ENCODE measurements at places on chromosomes 1 and 21. TPM values are rescaled to one million over a fixed set of nuclear protein-coding genes. Genes with fewer than 3 reads are reported as not detected.

DNA sequence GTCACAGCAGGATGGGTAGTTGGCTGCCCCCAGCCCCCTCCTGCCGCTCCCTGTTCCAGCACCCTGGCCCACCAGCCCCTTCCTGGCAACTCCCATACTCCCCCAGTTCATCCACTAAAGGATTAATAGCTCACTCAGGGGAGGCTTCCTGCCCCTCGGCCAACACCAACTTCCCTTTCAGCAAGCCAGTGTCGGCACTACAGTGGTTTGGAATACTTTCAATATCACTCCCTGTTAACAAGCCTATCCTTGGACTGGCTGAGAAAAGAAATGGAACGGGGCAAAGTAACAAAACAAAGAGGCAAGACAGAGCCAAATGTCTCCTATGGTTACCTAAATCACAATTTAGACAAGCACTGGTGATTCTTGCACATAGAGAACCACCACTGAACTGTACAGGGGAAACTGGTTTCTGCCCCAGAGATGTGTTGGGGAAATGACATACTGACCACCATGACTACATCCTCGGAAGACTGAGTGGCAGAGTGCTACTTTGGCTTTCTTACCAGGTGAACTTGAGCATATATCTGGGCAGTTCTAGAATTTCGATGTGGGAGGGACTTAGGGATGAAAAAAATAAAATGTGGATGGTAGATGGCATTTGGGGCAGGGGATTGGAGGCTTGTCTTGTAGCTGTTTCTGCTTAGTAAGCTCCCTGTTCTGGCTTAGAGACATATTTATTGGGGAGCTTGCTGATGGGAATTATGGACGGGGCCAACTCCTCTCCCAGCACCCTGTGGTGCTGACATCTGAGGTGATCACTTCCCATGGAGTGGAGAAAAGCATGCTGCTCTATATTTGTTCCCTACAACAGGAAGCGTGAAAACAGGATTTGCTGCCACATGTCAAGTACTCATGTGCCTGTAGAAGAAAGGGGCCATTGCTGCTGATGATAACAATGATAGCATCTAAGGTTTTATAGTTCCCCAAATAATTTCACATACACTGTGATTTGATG, 7.1 kb upstream of the CAPN2 start:
- DNase-seq = no peak

- DNase-seq = no peak
Observed at GRCh38 chr1:162006081-162006480, 17.6 kb downstream of the OLFML2B start.

- no peak for DNase-seq
Observed at GRCh38 chr21:28431527-28432200, 561.0 kb downstream of the LTN1 start.

- no peak for DNase-seq
Observed at GRCh38 chr1:206744683-206745082, 25.9 kb upstream of the IL19 start.

CNST gene
- total RNA-seq = 19.8 TPM

- DNase-seq = no peak
Observed at GRCh38 chr1:201825245-201825644, 3.7 kb upstream of the IPO9 start.

GRCh38 chr1:64228167-64228957, 24.9 kb downstream of the UBE2U start:
- no peak for DNase-seq

- DNase-seq = no peak
Observed at GRCh38 chr1:157088607-157089006, 11.0 kb downstream of the ETV3L start.

ABCB10 gene
- 14.5 TPM for total RNA-seq

- no peak for DNase-seq
Observed at GRCh38 chr21:41891132-41891531, 12.0 kb upstream of the PRDM15 start.

DEPDC1 gene
- total RNA-seq = 23.1 TPM

ITLN1 gene
- not detected for total RNA-seq

COL16A1 gene
- total RNA-seq = 6.5 TPM

ETNK2 gene
- total RNA-seq = 18.6 TPM

DNA sequence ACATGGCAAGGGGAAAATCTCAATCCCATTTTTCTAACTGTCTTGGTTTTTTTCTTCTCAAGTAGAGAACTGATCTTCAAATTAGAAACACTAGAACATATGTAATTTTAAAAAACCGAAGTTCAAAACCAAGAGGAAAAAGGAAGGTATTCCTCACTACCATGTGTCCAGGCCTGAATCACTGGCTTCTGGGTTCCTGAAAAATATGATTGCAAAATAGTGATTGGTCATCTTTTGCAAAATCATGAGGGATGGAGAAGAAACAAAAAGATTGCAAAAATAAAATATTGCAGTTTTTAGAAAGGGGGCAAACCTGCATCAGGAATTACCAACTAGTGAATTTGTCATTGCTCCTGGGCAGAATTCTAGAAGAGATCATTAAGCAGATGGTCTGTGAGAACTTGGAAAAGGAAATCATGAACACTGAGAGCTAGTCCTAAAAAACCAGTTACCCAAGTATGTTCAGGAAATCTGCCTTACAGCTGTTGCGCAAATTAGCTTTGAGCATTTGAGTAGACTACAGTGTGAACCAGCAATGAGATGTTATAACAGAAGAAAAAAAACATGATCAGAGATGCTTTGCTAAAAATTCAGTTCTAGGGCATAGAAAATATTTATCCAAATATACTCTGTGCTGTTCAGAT, 49.4 kb downstream of the SPATA46 start:
- DNase-seq = no peak

OR6K3 gene
- total RNA-seq = not detected

SH2D2A gene
- total RNA-seq = 2.5 TPM

SERPINC1 gene
- not detected for total RNA-seq

DNA sequence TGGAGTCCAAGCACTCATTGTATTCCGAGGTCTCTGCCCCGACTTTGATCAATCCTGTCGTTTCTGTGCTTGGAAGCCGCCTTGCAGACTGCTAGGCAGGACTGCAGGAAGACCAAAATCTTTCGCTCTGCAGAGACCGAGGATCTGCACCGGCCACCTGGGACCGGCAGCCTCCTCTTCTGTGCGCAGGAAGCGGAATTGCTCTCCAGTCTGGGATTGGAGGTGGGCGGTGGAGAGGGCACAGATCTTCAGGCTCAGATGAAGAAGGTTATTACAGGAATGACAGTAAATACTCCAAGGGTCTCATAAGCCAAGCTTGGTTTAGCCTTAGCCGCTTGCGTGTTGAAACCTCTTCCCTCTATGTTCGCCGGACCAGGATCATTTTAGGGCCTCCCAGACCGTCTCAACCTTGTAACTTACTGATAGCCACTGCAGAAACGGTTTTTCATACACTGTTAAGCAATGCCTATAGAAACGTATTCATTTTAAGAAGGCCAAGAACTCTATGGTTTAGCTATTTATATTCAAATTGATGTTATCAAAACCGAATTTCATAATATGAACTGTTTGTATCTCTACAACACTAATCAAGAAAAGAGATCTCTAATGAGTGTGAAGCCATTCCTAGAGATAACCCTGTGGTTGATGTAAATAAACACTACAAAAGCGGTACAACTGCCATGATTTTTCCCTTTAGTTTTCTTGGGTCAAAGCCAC, 1.1 kb downstream of the MIA3 start:
- peak; percentile 55 for DNase-seq

AMY1A gene
- total RNA-seq = not detected

DNA sequence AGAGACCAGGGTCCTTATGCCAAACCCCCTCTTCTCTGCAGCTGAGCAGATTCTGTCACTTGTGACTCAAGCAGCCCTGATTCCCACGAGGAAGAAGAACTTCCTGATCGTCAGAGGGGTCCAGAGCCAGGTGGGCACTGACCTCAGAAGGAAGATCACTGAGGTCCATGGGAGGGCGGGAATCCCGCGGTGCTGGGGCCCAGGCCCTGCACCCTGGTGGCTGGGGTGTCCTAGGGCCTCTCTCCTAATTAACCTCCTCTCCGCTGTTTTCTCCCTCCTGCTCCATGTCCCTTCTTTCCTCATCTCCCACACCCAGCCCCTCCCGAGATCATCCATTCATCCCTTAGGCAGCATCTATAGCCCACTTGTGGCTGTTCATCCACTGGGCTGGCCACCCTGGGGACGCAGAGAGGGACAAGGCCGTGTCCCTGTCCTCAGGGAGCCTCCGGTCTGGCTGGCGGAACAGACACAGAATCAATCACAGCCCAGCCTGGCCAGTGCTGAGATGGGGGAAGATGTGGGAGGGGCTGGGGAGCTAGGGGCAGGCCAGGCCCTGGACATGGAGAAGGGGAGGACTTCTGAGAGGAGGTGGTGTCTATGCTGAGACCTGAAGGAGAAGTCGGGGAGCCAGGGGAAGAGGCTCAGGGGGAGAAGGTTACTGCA, 638.3 kb downstream of the MATN1 start:
- no peak for DNase-seq

VSIG8 gene
- total RNA-seq = not detected

GRCh38 chr21:36354918-36355680, 30.1 kb upstream of the CHAF1B start:
- no peak for DNase-seq

DNA sequence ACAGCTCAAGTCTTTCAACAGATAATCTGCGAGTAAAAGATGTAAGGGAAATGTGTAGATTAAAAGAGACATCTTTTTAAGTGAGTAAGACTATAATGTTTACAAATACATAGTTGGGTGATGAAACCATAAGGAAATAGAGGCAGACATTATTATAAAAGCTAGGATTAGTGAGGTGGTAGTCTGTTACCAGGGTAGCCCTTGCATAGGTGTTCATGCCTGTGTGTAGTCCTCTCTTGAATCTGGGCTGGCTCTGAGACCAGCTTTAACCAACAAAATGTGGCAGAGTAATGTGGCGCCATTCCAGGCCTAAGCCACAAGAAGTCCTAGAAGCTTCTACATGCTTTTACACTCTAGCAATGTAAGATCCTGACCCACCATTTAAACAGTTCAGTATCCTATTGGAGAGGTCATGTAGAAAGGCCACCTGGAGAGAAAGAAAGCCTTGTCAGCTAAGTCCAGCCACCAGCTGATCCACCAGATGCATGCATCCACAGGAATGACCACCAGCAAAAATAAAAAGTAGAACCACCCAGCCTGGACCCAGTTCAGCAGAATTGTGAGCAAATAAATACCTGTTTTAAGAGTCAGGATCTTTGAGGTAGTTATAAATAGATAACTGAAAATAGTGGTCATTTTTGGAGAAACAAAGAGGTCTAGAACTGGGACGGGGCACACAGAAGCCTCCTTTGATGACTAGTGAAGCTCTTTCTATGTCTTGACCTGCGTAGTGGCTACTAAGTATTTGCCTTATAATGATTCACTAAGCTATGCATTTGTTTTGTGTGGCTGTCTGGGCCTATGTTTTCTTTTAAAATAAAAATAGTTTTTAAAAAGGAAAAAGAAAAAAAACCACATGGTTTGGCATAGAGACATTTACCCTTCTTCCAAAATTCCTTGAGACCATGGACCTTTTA, 8.1 kb downstream of the NIBAN1 start:
- no peak for DNase-seq

DNA sequence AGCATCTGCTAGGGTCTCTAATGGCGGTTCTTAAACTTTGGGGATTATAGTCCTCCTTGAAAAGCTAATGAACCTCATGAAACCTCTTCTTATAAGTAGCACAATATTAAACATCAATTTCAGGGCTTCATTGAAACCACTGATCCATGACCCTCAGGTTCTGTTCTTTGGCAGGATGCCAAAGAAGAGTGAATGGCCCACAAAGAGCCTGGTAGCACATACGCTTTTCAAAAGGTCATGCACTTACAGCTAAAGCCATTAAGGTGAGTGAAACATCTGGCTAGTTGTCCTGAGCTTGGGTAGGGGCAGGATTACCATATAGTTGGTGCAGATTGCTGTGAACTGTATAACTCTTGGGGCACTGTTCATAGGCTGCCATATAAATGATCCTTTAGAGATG, 42.3 kb downstream of the MDM4 start:
- no peak for DNase-seq

DNA sequence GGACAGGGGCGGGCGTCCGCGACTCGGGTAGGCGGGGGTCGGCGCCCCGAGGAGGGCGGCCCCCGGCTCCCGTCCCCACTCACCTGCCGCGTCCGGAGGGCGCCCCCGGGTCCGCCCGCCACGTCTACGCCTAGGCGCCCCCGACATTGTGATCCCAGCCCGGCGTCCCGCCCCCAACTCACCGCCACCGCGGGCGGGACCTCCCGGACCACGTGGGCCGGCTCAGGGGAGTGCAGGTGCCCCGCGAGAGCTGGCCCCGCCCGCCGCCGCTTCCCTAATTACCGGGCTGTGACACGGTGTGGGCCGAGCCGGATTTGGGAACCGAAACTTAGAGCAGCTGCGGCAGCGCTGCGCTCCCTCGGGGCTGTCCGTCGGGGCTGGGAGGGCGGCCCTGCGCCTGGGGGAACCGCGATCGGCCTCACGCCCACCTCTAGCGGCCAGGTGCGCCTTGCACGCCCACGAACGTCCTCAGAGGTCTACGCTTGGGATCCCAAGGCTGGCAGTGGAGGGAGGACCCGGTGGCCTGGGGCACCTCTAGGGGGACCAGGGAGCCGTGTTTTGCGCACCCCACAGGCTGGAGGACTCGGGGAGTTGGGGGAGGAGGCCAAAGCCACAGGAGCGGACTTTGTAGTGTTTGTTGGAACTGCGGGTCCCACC, 521 bp upstream of the NADK start:
- DNase-seq = peak; percentile 89

DNA sequence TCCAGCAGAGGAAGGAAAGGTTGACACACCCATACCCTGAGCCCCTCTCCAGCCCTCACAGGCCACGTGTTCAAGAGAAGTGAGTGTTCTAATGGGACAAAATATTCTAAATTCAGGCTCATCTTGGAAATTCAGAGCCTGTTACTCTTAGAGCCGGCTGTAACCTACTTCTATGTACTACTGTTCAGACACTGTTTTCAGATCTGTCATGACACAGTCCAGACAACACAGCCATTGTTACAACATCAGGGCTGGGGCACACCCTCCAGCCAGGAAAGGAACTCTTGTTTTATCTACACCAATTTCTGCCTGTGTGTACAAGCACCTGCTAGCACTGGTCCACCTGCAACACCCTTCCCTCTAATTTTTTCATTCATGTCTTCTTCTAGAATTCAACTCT, 145.4 kb upstream of the C8B start:
- DNase-seq = no peak

- no peak for DNase-seq
Observed at GRCh38 chr21:30981403-30981802, 56.9 kb downstream of the KRTAP19-8 start.

- no peak for DNase-seq
Observed at GRCh38 chr1:29029667-29030066, 94.0 kb downstream of the TMEM200B start.

FMO1 gene
- total RNA-seq = not detected

TESK2 gene
- total RNA-seq = 6.2 TPM

CEP350 gene
- 30.9 TPM for total RNA-seq

- peak; percentile 40 for DNase-seq
Observed at GRCh38 chr1:39105841-39106765, 80.0 kb downstream of the NDUFS5 start.

NBL1 gene
- total RNA-seq = 6.4 TPM

- no peak for DNase-seq
Observed at GRCh38 chr1:247177755-247178154, 5.9 kb upstream of the ZNF124 start.

ODF2L gene
- total RNA-seq = 21.5 TPM
